ENCODE measurements at places on chromosomes 13 and 19.

DNA sequence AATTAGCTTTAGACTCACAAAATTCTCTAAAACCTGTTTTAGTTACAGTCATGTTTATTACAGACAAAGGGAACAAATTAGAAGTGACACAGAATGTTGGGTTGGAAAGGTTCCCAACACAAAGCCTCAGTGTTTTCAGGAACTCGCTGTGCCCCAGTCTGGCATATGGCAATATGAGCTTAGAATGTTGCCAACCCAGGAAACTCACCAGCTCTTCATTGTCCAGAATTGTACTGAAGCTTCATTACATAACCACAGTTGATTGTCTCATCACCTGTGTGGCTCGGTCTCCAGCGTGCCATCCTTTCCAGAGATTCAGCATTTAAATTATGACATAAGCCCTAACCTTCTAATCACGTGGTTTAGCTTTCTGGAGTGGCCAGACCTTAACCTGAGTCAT lies 19.1 kb downstream of the ZNF264 start:
- no peak for DNase-seq
- no peak overlapping the region for H3K27ac ChIP-seq
- H3K4me3 ChIP-seq = no peak overlapping the region
- H3K4me1 ChIP-seq = no peaks in the 10 kb centered on the region
- no peaks in the 10 kb centered on the region for H3K27me3 ChIP-seq

- no peaks in the 10 kb centered on the region for H3K27me3 ChIP-seq
- H3K27ac ChIP-seq = peak overlapping the region; percentile 91
- H3K4me3 ChIP-seq = no peak overlapping the region
- DNase-seq = no peak
- peaks cover 43% of the 10 kb centered on the region for H3K36me3 ChIP-seq
Measured at GRCh38 chr13:24281188-24282008, 28.0 kb upstream of the C1QTNF9 start.

GRCh38 chr19:7004313-7004931 lies 16.8 kb downstream of the MBD3L2B start:
- H3K36me3 ChIP-seq = no peaks in the 10 kb centered on the region
- H3K27ac ChIP-seq = no peak overlapping the region
- DNase-seq = peak; percentile 29
- no peaks in the 10 kb centered on the region for H3K27me3 ChIP-seq
- no peak overlapping the region for H3K4me3 ChIP-seq

- H3K36me3 ChIP-seq = no peaks in the 10 kb centered on the region
- no peak overlapping the region for H3K27ac ChIP-seq
- peaks cover 10% of the 10 kb centered on the region for H3K4me1 ChIP-seq
Measured at GRCh38 chr19:15173746-15174404, 26.9 kb downstream of the NOTCH3 start.

All from CD14-positive monocyte (primary cell).